ENCODE measurements at places on chromosomes 12 and 14.

DNA sequence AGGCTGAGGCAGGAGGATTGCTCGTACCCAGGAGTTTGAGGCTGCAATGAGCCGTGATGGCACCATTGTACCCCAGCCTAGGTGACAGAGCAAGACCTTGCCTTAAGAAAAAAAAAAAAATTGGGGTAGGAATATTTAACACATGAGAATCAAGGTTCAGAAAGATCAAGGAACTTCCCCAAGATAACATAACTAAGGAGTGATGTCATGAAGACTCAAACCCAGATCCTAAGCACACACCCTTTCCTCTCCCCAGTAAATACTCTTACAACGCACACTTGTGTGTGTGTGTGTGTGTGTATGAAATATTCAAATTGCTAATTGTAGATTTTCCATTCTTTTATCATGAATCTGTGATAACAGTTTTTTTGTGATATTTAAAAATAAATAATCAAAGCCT lies 90.6 kb upstream of the NUDT4 start:
- no peak for DNase-seq

- no peak for DNase-seq
Measured at GRCh38 chr14:30267141-30267540, 291.8 kb upstream of the G2E3 start.

DNA sequence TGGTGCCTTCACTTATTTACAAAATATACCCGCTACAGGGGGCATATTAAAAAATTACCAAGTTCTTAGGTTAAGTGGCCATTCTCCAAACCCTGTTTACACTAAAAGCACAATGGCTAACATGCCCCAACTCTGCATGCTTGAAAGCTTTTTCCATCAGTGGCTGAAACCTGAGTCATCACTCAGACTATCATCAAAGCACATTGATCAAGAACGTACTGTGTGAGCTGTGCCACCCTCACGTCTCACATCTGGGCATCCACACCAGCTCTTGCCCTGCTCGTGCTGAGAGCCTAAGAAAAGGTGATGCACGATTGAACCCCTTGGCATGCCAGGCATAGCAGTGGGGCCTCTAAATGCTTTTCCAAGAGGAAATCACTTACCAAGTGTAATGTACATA lies 13.2 kb downstream of the AQP6 start:
- DNase-seq: no peak

DNA sequence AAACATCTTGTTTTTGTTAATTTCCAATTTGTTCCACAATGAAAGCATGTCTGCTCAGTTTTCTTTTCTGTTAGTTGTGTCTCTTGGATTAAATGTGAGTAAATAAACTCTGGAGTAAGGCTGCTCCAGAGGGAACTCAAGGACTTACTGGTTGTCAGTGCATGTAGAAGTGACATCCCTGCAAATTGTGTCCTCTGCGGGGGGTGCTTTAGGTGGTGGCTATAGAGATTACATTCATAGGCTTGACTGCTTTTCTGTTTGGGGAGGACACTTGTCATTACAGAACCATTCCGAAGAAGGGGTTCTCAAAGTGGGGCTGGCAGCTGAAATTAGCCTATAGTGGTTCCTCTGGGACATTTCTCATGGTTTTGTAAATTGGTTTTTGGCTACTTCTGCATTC lies 8.8 kb downstream of the TMTC2 start:
- DNase-seq: no peak

GRCh38 chr14:35301735-35302528 lies 9.8 kb downstream of the PSMA6 start:
- no peak for DNase-seq

GRCh38 chr14:68232300-68233055 lies 412.9 kb downstream of the RAD51B start:
- no peak for DNase-seq

DNA sequence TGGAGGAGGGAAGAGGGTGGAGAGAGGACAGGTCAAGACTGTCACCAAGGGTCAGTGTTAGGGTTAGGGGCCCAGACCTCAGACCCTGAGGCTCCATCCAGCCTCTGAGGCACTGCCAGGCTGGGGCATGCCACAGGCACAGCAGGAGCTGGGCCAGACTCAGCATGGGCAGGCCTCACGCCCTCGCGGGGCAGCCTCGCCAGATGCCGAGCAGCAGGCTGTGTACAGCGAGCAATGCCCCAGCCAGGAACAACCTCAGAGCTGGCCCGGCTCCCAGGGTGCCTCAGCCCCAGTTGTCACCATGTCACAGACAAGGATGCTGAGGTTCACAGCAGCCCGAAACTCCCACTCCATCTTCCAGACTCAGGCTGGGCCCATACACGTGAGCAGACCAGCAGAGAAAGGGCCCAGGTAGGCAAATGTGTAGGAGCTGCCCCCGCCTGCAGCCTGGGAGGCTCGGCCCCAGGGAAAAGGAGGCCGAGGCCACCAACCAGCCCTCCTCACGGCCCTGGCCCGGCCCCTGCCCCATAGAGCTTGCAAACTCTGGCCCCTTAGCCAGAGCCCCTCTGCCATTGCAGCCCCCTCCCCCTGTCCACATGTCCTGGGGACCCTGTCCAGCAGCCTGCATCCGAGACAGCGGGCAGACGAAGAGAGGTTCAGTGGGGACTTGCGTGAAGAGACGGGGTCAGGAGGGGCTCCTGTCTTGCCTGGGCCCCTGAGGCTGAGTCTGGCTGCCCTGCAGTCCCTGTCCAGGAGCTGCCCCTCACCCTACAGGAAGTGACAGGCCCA lies 7.5 kb downstream of the C14orf180 start:
- no peak for DNase-seq

DNA sequence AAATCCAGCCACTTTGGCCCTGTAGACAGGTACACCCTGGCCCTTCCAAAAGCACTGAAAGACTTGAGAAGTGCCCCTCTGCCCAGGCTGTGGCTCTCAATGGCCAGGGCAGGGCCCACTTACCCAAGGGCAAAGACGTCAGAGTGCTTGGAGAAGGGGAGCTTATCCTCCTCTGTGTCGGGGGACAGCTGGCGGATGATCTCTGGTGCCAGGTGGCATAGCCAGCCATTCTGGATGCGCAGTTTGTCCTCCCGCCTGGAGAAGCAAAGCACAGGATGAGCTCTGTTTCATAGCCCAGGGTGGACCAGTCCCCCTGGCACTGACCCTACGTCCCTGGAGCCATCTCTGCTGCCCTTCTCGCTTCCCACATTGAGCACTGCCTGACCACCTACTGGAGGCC lies 114.9 kb upstream of the NOS1 start:
- no peak for DNase-seq

DNA sequence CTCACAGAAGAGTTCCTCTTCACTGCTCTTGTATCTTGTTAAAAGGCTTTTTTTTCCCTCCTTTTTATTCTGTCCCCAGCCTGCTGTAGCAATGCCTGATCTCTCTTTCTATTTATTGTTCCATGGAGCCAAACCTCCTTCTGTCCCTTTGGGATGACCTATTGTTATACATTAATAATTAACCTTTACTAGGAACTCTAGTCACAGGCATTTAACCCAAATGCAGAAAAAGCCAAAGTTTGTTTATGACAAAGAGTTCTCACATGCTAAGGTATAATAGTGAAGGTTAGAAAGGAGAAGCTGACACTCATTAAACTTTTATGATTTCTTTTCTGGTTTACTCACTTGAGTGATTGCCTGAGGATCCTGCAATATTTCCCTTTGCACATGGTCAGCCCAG lies 535.8 kb downstream of the NRXN3 start:
- no peak for DNase-seq

- no peak for DNase-seq
Measured at GRCh38 chr12:4997939-4998338, 45.7 kb upstream of the KCNA5 start.

GRCh38 chr14:37089410-37089809 lies 83.0 kb downstream of the SLC25A21 start:
- no peak for DNase-seq

DNA sequence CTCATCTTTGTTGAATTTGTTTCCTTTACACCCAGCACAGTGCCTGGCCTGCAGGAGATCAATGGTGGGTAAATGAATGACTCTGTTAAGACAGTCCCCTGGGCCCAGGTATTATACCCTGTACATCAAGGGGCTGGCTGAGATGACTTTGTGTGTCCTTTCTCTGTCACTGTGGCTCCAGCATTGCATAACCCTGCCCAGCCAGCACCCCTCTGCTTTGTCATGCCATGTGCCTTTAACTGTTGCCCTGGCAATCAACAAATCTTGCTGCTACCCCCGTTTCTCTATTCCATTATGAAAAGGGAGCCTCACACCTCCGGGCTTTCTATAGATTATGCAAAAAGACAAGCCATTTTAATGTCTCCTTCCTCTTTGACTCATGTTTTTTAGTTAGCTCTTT lies 7.6 kb upstream of the FLVCR2 start:
- no peak for DNase-seq

DNA sequence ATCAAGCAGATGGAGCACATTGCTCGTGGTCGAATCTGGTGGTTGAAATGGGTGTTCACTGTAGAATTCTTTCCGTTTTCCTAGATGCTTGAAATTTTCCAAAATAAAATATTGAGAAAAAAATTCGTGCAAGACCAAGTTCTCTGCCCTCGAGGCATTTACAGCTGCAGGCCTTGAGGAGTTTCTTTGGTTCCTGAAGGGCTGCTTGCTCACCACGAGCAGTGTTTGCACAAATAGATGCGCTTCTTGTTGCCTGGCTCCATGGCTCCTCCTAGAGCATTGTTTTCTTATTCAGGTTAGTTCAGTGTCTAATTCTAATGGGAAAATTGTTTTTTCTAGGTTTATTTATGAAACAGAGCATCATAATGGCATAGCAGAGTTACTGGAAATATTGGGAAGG lies 74.5 kb upstream of the DYNC1H1 start:
- peak; percentile 17 for DNase-seq

DNA sequence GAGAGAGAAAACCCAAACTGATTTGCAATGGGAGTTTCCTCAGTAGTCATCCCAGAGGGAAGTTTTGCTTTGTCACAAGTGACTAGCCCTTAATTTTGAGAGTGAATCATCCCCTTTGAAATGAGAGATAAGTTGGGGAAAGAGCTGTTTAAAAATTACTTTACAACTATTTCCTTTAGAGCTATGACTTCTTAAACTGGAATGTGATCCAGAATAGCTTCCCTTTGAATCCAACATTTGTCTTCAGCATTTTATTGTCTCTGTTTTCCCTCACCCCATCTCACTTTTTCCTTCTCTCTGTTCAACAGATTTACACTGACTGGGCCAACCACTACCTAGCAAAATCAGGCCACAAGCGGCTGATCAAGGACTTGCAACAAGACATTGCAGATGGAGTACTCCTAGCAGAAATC lies 109.3 kb downstream of the NAV3 start:
- DNase-seq: no peak

GRCh38 chr14:72631401-72631800 lies 262.5 kb downstream of the DPF3 start:
- DNase-seq: no peak

GRCh38 chr12:44780221-44780790 lies 95.8 kb downstream of the NELL2 start:
- DNase-seq: no peak

GRCh38 chr14:58077621-58078020 lies 74.4 kb downstream of the ARMH4 start:
- no peak for DNase-seq

GRCh38 chr12:98592825-98593322 lies 612 bp upstream of the SLC25A3 start:
- DNase-seq: peak; percentile 51

- peak; percentile 73 for DNase-seq
Measured at GRCh38 chr14:63770187-63770807, 42.4 kb upstream of the SGPP1 start.

- peak; percentile 45 for DNase-seq
Measured at GRCh38 chr12:123533672-123534643, at the start of gene RILPL1. Gene RILPL1 (minus strand): TSS chr12:123533719. CDS start chr12:123533482, 237 bp downstream.

DNA sequence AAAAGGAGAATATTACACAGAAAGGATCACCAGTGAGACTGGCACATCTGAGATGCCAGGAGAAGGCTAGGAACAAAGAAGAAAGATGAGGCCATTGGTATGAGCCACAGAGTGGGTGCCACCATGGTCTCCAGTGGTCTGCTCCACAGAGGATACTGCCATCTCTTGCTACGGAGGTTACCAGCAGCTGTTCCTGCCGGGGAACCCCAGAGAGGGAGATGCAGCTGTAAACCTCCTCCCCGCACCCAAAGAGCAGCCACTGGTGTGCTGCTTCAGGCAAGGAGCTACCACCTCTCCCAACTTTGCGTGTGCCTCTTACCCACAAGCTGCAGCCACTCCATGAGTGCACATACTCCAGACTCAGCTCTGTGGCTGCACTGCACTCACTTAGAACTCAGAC lies 201.5 kb upstream of the RTL1 start:
- DNase-seq: no peak

DNA sequence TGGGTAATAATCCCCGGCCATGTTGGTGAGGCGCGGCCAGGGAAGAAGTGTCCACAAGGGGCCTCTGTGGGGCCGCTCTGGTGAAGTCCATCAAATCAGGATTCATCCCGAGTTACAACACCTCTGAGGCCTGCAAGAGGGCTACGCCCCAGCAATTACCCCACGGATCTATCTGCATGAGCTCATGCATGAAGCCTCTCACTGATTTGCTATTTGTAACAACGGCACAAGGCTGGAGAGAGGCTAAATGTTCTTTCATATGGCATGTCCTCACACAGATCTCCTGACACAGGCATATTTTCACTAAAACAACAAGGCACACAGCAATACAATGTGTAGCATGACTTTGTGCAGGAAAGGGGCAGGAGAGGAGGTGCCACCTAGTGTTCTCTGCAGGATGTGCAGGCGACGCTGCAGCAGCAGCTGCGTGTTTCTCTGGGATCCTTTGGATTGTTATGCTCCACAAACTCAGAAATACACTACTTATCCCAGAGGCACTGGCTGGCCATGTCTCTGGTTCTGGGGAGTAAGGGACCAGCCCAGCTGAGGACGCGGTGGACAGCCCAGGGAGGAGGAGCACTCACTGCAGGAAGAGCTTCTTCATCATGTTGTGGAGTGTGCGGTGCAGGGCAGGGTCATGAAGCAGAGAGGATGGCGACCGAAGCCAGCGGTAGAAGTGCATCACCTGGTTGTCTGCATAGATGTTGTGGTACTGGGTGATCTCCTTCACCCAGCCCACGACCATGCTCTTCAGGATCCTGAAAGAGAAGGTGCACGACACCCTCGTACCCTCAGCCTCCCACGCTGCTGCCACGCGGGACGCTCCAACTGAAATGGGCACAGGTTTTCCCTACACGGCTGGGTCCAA lies 20.2 kb downstream of the P2RX2 start:
- no peak for DNase-seq

- no peak for DNase-seq
Measured at GRCh38 chr12:66942741-66943465, 264.0 kb upstream of the GRIP1 start.

DNA sequence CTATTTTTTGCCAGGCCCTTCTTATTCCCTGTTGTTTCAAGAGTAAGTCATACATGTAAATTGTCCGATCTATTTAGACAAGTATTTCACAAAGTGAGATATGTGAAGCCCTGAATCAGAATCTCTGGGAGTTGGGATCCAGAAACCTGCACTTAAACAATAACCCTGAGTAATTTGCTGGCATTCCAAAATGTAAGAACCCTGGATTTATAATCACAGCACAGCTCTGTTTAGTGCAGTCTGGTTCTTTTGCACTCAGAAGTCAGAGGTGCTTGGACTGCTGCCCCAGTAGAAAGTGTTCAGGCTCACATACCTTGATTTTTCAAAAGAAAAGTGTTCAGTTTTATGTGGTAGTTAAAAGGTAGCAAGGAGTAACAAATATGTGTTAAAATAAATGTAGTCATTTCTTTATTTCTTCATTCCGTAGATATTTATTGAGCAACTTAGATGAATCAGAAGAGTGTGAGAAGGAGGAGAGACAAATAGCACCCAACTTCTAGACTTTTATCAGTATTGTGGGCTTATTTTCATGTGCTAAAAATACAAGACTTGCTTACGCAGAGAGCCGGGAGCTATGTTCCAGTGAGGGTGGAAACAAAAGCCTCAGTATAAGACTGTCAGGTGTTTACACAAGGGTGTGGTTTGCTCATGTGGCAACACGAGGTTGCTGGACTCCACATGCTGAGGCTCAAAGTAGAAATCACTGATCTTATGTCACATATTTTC lies 70.1 kb downstream of the SYNE2 start:
- DNase-seq: no peak
